ENCODE measurements at places on chromosomes 7 and 10.

DNA sequence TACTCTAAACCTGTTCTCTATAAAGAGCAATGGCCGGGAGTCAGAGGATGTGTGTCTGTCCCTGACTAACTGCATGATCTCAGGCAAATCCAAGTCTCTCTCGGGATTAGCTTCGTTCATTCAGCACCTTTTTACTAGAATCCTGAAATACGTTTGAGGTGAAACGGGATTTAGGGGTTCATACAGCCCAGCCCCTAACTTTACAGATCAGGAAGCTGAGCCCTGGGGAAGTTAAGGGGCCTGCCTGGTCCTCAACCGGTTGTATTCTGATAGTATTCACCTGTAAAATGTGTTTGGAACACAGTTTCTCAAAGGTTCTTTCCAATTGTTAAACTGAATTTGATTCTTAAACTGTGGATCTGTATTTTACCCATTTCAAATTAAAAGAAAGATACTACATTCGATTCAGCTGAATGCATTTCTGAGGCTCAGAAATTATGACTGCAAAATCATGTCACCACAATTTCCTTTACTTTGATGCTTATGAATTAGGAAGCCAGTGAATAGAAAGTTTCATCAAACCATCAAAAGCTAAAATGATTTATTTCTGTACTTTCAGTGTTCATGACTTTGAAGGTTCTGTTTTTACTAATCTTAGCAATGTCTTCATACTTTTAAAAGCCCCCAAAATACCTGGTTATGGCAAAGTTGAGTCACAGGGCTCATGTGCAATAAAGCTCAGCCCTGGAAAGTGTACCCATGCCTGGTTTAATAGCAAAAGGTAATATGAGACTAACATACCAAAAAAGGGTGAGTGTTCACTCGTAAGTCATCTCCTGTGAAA is 28.9 kb upstream of the EZH2 start:
- DNase-seq, result peak; percentile 40

- DNase-seq, result no peak
Measured at GRCh38 chr10:101759309-101760247, 16.3 kb downstream of the FGF8 start.

DNA sequence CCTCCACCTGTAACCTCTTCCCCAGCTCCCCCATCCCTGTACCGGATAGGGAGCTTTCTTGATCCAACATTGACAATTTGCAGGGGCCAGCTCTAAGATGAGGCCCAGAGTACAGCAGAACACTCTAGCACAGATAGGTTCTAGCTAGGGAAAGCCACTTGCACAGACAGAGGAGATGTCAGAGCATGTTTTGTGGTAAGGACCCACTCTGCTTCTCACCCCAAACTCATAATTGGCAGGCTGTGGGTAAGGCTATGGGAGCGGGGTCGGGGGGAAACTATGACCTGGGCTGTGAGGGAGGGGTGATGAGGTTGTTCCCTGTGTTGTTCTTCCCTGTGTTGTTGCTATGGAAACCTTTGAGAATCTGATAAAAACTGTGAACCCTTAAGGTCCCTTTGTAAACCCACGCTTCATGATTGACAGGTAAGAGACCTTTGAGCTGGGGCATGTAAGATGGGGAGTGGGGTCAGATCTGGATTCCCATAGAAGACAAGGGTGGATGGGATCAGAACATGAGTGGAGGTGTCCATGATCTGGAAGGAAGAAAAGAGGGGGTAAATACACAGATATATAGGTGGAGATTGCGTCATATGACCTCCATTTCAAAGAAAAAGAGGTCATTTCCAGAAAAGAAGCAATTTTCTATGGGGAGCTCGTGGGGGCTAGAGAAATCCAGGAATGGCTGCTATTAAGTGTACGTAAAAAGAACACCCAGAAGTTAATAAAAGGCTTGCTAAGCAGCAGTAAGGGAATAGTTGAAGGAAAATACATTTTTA is 4.0 kb downstream of the CALD1 start:
- no peak for DNase-seq

DNA sequence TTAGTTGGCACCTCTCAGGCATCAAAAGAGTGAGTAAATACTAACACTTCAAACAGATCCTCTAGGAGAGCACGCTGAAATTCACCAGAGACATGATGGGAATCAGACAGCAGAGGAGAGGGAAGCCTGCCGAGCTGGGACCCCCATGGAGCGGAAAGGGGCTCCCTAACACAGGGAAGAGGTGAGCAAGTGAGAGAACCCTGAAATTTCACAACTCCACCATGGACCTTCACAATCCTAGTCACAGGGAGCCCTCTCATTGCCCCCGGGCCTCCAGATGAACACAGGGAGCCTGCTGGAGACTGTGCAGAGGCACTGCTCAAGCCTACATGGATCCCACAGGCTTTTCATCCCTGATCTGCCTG is 59.2 kb upstream of the ANTXRL start:
- no peak for DNase-seq

GRCh38 chr10:776772-777171 is 87.3 kb upstream of the DIP2C start:
- no peak for DNase-seq

GRCh38 chr7:151579644-151580043 is 59.9 kb upstream of the RHEB start:
- DNase-seq, result no peak

- DNase-seq, result no peak
Measured at GRCh38 chr7:143363016-143363937, 764 bp upstream of the FAM131B start.

GRCh38 chr7:131487217-131487616 is 69.2 kb downstream of the PODXL start:
- no peak for DNase-seq

DNA sequence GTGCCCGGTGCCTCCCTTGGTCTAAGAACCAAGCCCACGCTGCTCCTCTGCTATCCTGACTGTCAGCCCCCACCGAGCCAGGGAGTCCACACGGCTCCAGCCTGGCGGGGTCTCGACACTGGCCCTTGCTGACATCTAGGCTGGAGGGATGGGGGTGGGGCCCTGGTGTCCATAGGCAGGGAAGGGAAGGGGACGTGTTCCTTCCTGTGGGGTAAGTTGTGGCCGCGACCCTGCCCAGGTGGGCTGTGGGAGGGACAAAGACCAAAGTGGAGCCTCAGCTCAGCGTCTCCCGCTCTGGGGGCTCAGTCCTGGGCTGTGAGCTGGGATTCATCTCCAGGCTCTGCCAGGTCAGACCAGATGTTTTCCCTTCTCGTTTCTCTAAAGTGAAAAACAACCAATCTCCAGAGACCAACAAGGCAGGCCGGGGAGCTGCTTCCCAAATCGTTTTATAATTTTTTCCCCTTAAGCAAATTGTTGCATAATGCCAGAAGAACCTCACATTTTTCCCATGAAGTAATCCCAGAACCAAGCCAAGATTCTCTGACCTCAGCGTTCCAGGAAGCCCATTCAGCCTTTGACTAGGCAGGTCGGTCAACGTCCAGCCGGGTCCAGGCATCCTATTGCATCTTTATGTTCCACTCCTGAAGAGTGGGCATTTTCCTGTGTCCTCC is 101.2 kb downstream of the RGS10 start:
- no peak for DNase-seq
